ENCODE measurements at places on chromosomes 6 and 20.

- no peak for DNase-seq
Measured at GRCh38 chr6:145012039-145012662, 723.2 kb downstream of the EPM2A start.

DNA sequence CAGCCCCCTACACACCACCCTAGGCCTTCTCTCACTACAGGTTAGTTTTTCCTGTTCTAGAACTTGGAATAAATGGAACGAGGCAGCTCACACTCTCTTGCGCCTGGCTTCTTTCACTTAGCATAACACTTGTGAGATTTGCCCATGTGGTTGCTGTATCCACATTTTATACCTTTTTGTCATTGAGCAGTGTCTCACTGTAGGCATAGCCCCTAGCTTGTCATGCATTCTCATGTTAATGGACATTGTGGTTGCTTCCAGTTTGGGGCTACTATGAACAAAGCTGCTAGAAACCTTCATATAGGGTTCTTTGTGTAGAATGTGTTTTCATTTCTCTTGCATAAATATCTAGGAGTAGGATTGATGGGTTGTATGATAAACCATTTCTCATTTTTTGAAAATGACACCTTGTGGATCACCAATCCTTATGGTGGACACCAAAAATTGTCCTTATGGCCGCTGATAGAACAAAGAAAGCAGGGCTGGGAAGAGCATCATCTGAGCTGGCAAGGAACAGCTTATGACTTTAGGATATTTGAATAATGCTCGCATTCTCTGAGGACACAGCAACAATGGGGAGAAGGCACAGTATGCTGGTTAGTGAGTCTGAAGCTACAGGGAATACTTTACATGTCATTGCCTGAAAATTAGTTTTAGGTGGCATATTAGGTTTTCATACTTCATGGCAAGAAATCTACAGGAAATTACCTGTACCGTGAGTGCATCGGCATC is 9.8 kb upstream of the SLC22A23 start:
- no peak for DNase-seq

DNA sequence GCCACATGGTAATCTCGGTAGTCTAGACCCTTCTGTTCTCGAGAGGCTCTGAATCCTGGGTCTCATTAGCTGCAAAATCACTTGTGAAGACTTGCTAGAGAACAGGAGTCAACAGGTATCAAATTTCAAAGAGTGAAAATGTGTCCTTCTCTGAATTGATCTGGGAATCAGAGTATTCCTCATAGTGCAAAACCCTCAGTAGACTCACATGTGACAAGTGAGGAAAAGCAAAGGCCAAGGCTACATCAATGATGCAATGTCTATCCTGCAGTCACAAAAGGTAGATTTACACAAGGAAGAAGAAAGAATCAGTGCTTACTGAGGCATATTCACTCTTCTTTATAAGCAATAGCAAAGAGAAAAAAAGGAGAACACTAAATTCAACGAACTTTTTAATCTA is 1220.0 kb upstream of the GJE1 start:
- no peak for DNase-seq

DNA sequence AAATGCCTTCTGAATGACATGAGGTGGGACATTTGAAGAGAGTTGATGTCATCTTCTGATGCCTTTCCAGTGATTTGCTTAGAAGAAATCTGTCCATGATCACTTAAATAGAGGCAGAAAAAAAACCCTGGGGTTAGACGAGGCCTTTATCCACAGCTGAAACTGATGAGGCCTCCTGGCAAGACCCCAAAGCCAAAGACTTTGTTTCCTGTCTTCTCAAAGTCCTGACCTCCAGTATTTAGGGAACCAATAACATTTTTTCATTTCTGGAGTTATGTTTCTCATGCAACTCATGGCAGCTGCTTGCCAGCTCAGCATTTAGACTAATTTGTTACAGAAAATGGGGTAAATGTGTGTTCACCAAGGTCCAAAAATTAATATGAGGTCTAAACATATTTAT is 248.0 kb upstream of the PRDM1 start:
- no peak for DNase-seq

GRCh38 chr6:10460096-10460495 is 45.2 kb upstream of the TFAP2A start:
- DNase-seq = peak; percentile 56

DNA sequence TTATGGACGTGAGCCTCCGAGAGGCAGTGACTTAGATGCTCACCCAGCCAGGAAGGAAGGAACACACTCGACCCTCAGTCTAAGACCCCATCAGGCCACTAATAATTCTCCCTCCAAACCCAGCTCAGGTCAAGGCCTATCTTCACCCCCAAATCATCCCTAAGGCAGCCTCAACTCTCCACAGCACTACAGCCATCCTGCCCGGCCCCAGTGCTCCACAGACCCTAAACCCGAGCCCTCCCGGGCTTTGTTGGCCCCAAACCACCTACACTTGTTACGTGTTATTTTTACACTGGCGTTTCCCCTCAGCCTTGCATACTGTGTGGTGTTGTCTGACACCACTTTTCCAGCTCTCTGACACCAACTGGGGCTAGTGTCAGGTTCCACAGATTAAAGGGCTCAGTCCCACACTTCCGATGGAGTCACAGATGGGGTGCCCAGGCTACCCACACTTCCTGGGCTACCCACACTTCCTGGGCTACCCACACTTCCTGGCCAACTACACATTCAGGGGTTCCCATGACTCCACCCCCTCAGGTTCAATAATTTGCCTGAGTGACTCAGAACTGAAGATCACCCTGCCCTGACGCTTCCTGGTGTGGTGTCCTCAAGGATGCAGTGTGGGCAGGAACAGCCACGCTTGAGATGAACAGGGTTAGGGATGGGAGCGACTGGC is 25.3 kb downstream of the RBCK1 start:
- peak; percentile 89 for DNase-seq

DNA sequence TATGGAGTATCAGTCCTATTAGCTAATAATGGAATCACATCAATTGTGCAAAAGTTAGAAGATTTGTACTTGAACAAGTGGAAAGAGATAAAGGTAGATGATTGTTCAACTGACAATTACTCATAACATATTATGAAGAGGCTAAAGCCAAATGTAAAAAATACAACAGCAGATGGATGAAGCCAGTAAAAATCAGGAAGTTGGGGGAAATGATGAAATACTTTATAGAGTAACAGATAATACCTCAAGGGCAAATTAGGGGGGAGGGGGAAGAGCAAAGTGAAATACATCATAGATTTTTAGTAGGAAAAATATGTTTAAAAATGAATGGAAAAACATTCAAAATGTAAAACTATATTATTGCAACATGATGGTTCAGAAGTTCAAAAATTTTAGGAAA is 114.0 kb downstream of the PDSS2 start:
- no peak for DNase-seq

DNA sequence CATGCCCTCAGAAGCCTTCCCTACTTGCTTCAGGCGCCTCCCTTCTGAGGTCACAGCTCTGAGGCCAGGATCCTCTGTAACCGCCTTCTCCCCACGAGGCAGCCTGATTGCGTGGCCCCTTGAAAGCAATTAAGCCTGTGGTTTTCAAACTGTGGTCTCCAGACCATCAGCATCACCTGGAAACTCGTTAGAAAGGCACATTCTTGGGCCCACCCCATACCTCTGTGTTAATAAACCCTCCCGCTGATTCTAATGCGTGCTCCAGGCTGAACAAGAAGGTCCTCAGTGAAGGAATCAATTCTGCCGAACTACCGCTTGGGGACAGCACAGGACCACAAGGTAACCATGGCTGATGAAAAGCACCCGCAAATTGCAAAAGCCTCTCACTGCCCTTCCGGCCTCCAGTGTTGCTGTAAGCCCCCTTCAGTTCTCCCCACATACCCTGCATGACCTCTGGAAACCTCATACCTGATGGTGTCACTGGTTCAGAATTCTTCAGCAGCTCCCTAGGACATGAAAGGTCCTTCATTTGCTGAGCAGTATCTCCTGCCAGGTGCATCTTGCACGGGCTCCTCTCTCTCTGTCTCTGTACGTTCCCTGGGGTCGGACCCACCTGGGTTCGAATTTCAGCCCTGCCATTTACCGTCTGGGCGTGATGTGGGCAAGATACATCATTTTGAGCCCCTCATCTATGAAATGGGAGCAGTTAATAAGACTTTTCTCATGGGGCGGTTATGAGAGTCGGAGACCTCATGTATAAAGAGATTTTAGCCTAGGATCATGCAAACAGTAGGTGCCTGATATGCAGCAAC is 93.3 kb upstream of the RNF24 start:
- DNase-seq = peak; percentile 85

DNA sequence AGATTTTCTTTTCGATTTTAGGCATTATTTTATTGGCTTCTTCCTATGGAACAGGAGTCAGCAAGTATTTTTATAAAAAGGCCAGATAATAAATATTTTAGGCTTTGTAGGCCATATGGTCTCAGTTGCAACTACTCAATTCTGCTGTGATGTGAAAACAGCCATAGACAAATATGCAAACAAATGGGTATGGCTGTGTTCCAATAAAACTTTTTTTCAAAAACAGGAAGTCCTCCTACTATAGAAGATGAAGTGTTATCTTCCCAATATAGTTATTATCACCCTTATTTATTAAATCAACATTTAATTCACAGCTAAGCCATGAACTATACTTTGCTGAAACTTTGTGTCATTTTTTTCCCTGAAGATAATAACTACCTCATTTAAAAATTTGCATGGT is 57.2 kb downstream of the CHD6 start:
- peak; percentile 4 for DNase-seq

- DNase-seq = no peak
Measured at GRCh38 chr20:57027777-57028176, 238.7 kb downstream of the BMP7 start.

- no peak for DNase-seq
Measured at GRCh38 chr6:106002005-106002404, 84.1 kb upstream of the PRDM1 start.

DNA sequence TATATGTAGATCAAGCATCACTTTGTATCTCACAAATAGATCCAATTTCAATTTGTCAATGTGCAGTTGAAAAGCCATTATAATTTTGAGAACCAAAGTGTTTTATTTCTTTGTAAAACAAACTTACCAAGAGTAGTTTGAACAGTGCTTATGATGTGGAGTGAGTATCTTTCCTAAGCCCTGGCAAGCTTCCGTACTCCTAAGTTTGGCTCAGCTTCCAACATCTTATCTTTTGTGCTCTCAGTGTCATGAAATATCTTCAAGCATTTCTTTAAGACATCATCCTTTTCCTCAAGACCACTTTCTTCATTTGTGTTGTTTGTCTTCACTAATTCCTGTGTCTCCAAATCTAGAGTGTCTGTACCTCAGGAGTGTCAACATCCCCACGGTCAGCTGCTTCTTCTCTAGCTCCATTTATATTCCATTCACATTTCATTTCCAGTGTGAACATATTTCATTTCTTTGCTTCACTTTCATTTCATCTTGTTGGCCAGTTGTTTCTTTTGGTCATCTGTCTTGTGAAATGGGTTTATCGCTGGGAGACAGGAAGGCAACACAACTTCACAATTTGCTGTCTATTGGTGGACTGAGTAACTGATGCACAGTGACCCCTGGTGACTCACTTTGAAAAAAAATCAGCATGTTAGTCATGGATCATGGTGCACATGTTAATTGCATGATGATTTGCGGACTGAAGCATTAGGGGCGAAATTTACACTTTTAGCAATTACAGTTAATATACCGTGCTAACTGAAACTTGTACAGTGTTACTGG is 36.9 kb downstream of the SLC24A3 start:
- DNase-seq = peak; percentile 18

GRCh38 chr6:137175868-137176245 is 2.4 kb upstream of the IL22RA2 start:
- no peak for DNase-seq

DNA sequence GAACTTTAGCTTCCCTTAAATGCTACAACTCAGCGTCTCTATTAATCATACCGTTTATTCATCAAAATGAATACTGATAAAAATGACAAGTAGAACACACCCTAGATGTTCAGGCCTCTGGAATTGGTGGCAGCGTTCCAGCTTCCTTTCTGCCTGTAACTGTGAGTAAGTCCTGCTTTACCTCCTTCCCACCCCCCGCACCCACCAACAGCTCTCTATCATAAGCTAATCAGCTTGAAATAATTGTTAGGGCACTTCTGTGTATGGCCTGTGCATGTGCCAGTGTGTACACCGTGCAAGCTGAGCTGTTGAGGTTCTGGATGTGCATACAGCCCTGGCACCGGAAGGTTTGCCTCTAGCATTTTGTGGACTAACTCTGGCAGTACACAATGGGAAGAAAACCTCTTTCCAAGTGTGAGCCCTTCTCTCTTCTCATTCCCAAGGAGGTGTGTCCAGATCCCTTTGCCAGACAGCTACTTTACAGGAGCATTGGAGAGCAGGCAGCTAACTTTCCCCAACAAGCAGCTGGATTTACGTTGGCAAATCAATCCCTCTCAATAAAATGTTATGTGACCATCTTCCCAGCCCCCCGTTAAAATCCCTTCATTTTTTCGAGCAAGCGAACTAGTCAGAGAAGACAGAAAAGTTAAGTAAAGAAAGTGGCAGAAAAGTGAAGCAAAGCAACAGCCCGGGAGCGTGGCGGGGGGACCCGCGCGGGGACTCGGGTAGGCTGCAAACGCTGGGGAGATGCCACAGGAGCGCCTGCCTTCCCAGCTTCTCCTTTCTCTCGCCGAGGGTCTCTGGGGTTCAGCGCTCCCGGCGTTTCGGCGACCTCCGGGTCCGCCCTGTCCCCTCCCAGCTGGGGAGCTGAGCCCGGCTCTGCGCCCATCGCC is 803 bp upstream of the ADGRG6 start:
- DNase-seq = no peak

DNA sequence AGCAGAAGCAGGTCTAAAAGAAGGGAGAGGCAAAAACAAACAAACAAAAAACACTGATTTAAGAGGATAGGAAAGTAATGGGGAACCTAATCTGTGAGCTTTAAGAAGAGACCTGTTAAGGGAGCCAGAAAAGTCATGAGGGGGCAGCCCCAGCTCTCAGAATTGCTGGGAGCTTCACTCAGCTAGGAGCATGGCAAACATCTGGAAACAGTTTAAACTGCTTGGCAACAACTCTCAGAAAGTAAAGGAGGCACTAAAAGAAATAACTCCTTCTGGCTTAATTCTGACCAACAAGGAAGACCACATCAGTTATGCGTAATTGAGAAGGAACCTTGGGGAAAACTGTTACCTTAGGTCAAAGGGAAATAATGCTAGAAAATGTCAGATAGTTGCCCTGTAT is 121.4 kb downstream of the LAMP5 start:
- no peak for DNase-seq

- peak; percentile 90 for DNase-seq
Measured at GRCh38 chr6:136290410-136291010, 864 bp upstream of the BCLAF1 start.

- DNase-seq = no peak
Measured at GRCh38 chr20:47110819-47111218, 216.2 kb downstream of the EYA2 start.

GRCh38 chr20:46865824-46866223 is 28.8 kb upstream of the EYA2 start:
- DNase-seq = no peak

All from GM12865 (cell line).